ENCODE measurements at places on chromosomes 5 and 9.

- DNase-seq: no peak
Measured at GRCh38 chr9:79551586-79551985, 20.2 kb upstream of the TLE4 start.

- no peak for DNase-seq
Measured at GRCh38 chr9:105286098-105286497, 41.6 kb downstream of the SLC44A1 start.

GRCh38 chr5:122532035-122532434 is 220.0 kb downstream of the SNCAIP start:
- DNase-seq: no peak

DNA sequence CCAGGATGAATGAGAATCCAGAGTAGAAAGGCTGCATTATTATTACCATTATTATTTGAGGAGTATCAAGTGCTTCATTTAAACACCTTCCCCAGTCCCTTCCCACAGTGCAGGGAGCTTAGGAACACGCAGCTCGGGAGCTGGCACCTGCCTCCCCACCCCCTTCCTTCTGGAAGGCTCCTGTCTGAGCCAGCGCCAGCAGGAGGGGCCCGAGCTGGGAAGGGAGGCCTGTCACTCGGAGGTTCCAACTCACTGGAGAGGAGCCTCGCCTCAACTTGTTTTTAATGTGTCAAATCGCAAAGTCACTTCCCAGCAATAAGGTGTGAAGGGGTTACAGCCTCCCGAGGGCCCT is 156.4 kb upstream of the IRX4 start:
- DNase-seq: no peak

All from left cardiac atrium (tissue), 4 donors.